HFF-Myc (cell line): ENCODE measurements at places on chromosomes 1 and 21.

GRCh38 chr1:56773341-56774066 is 45.7 kb downstream of the FYB2 start:
- DNase-seq: no peak

DNA sequence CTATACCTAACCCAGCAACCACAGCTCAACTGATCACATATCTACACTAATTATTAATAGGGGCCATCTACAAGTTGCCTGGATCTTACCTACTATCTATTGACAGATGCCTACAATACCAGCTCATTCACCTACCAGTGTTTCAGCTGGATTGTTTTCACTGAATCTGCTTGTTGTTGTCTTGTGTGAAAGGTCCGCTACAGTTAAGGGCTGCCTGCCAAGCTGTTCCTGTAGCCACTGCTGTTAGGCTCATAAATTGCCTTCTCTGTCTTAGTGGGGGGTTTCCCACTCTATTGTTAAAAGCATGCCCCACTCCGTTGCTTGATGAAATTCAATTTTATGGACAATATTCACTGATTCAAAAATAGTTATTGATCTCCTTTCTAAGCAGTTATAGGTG is 199.7 kb upstream of the TMPRSS15 start:
- DNase-seq: no peak

GRCh38 chr1:24927988-24928688 is 1.9 kb downstream of the RUNX3 start:
- DNase-seq: no peak

DNA sequence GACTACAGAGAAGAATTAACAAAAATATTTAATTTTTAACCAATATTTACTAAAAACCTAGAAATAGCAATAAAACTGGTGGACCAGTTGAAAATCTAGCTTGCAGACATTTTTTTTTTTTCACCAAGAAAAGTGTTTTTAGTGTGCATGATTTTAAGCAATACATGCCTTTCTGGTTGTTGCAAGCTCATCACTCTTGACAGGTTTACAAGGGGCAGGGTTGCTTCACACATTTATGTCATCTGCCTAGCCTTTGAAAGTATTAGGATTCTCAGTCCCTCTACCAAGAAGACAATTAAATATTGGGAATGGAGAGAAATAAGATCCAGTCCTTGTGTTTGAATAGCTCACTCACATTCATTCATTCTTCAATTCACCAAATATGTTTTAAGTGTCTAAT is 53.8 kb upstream of the LYPLAL1 start:
- DNase-seq: no peak

DNA sequence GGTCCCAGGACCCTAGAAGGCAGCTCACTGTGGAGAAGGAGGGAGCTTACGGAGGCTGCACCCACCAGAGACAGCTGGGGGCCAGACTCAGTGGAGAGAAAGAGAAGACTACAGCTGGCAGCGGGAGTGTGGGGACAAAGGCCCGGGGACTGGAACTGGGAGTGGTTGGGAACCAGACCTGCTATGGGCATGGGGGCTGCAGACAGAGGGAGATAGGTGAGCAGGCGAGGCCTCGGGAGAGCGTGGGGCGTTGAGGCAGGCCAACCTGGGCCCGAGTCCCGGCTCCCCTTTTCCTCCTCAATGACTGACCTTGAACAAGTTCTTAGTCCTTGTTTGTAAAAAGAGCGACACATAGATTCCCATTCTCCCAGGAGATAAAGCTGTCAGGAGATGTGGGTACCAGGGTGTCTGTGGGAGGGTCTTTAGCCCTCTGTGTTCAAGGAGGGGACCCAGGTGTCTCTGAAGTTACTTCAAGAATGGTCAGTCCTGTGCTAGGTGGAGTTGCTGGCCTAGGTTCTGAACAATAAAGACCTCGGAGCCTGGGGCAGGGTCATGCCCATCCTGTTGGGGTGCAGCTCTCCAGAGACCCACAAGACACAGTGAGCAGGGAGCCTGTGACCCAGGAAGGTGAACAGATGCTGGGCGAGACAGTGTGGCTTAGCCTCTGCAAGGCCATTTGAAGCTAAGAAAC is 87.9 kb downstream of the ITPKB start:
- no peak for DNase-seq

- DNase-seq: no peak
These were observed 47.9 kb downstream of the PHACTR4 start for GRCh38 chr1:28417441-28417922.

DNA sequence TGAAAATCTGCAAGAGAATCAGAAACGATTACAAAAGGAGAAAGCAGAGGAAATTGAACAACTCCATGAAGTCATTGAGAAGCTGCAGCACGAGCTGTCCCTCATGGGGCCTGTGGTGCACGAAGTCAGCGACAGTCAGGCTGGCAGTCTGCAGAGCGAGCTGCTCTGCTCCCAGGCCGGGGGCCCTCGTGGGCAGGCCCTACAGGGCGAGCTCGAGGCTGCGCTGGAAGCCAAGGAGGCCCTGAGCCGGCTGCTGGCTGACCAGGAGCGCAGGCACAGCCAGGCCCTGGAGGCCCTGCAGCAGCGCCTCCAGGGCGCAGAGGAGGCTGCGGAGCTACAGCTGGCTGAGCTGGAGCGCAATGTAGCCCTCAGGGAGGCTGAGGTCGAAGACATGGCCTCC is 47.5 kb upstream of the DIP2A start:
- no peak for DNase-seq

- DNase-seq: no peak
These were observed 1377.7 kb upstream of the ADGRL4 start for GRCh38 chr1:80384083-80384830.

GRCh38 chr1:112723511-112723839 is 8.3 kb upstream of the PPM1J start:
- no peak for DNase-seq

- DNase-seq: no peak
These were observed 11.3 kb downstream of the RAB29 start for GRCh38 chr1:205763980-205764379.

GRCh38 chr1:77100875-77101274 is 118.4 kb downstream of the PIGK start:
- no peak for DNase-seq

DNA sequence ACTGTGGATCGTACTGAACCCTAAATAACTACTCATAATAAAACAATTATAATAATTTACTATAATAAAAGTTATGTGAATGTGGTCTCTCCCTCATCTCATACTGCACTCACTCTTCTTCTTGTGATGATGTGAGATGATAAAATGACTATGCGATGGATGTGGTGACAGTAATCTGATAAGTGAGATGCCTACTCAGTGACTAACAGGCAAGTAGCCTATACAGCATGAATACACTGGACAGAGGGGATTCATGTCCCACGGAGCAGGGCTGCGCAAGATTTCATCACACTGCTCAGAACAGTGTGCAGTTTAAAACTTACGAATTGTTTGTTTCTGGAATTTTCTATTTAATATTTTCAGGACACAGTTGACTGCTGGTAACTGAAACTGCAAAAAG is 304.0 kb downstream of the DUSP10 start:
- no peak for DNase-seq

DNA sequence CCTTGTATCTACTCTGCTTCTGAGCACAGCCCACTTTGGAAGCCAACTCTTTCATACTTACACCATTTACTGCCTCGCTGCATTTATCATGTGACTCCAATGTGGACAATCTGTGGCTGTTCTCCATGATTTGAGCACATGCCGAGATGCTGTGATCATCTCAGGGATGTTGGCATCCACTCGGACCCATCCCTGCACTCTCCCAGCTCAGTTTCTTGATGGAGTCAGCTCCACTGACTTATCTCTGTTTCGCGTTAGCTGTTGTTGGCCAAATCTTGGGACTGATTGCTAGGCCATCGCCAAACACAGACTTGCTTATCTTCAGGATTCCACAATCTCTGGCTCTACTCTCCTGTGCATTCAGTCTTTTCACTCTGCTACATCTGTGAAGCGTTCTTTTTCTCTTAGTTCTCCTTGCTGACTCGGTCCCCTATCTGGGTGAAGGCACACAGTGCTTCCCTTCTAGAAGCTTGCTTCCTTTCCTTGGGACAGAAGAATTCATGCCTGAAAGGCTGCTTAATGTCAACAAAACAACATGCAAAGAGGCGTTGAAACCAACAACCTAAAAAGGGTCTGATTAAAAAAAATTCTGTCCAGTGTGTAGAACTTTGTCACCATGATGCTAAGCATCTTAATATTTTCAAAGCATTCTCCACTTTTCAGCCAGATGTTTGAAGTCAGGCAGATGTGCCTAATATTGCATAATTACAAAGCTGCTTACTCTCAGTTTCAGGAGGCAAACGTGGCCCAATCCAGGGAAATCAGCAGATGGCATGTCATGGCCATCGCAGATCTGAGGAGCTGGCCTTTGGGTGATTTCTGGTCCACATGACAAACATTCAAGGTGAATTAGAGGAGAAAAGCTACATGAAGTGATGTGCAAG is 120.7 kb downstream of the NGF start:
- DNase-seq: no peak

DNA sequence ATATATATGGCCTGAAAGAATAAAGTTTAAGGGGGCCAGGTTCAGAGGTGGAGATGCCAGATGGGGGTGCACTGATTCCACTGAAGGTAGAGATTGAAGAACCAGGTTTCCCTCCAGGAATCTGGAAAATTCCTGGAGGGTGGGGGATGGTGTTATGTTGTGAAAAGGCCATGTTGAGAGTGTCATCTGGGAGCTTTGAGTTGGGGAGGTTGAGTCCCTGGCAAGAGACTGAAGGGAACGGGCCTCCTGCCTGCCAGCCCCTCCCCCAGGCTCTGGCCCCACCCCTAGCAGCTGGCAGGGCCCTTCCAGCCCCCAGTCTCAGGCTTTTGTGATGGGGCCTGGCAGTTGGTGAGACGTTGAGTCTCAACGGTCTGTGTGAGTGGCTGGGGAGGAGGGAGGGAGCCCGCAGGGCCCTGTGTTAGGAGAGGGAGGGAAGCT is 4.1 kb downstream of the PTPRU start:
- DNase-seq: no peak

DNA sequence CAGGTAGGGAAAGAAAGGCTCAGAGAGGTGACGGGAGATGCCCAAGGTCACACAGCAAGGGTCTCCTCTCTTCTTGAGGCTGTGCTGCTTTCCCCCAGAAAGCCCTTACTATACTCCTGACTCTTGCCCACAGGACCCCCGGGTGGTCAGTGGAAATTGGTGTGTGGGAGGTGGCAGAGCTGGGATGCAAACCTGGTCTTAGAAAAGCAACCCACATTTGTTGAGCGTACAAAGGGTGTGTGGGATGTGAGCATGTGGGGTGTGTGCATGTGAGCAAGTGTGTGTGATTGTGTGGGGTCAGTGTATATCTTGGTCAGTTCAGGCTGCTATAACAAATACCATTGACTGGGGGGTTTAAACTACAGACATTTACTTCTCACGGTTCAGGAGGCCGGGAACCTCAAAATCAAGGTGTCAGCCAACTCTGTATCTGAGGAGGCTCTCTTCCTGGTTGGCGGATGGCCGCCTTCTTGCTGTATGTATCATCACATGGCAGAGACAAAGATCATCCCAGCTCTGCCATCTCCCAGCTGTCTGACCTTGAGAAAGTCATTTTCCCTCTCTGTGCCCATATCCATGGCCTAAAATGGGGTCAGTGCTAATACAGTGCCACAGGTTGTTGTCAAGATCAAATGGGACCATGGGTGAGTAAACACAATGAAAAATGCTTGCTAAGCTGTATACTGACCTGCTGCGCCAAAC is 268.5 kb downstream of the PTPRU start:
- DNase-seq: no peak

- no peak for DNase-seq
These were observed 19.0 kb downstream of the GNG12 start for GRCh38 chr1:67814121-67814772.

- peak; percentile 12 for DNase-seq
These were observed 71.4 kb downstream of the USP1 start for GRCh38 chr1:62508187-62508758.

- no peak for DNase-seq
These were observed 37.5 kb downstream of the CD46 start for GRCh38 chr1:207789386-207789785.

DNA sequence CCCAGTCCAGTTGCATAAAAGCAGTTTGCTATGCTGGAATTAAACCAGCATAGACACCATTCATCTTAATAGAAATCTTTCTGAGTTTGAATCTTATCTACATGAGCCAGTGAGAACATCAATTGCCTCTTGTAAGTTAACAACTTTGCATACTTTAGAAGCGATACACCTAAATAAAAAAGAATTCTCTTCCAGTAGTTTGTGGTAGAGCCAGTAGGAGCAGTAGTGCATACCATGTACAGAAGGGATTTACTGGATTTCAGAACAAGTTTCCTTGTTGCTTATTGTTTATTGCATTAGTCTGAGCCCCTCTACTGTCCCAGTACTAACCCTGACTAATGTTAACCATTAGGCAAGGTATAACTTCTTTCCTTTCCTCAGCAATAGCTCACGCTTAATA is 313.1 kb downstream of the TGFB2 start:
- no peak for DNase-seq

- DNase-seq: no peak
These were observed 57.5 kb downstream of the IARS2 start for GRCh38 chr1:220151454-220151853.

DNA sequence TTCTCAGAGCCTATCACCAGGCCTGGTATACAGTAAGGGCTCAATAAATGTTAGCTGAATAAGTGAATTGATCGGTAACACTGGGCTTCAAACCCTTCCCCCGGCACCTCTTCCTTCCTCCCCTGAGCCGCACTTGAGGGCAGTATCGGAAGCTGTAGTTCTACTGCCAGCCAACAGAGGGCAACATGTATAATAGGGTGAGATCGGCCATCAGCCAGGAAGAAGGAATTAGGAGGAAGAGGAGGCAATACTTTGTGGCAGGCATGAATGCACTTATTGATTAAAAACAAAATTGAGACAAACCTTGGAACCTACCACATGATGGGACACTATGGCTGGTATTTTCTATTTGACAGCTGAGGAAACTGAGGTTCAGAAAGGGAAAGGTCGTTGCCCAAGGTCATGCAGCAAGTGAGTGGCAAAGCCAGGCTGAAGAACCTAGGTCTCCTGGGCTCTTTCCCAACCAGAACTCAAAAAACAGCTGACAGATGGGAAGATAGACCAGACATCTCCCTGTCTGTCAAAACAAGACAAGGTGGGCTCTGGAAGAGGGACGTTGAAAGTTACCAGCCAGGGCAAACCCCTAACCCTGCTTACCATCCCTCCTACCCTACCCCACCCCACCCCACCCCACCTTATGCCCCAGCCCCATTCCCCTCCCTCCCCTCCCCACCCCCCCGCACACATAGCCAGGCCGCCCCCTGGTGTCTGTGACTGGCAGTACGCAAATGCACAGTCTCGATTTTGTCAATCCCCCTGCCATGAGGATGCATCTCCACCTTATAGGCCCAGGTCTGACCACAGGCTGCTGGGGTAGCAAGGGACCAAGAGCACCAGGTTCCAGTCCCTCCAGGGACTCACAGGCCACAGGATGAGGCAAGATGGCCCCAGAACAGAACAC is 107.3 kb upstream of the RUNX3 start:
- DNase-seq: no peak
